Renal cortex interstitium (tissue), 15 donors: ENCODE measurements at places on chromosomes 16 and 17. TPM values are rescaled to one million over a fixed set of nuclear protein-coding genes. Genes with fewer than 3 reads are reported as not detected.

- no peak for DNase-seq
Observed at GRCh38 chr17:45038728-45039634, 12.5 kb downstream of the DCAKD start.

- DNase-seq, result no peak
Observed at GRCh38 chr16:30551781-30552180, 6.4 kb downstream of the ZNF764 start.

- DNase-seq, result no peak
Observed at GRCh38 chr17:5665164-5665563, 80.9 kb upstream of the NLRP1 start.

- DNase-seq, result no peak
Observed at GRCh38 chr17:55466671-55467070, 44.6 kb downstream of the SMIM36 start.

- no peak for DNase-seq
Observed at GRCh38 chr16:52034830-52035229, 512.1 kb downstream of the TOX3 start.

- DNase-seq, result no peak
Observed at GRCh38 chr17:58531122-58531521, 16.7 kb upstream of the MTMR4 start.

DNA sequence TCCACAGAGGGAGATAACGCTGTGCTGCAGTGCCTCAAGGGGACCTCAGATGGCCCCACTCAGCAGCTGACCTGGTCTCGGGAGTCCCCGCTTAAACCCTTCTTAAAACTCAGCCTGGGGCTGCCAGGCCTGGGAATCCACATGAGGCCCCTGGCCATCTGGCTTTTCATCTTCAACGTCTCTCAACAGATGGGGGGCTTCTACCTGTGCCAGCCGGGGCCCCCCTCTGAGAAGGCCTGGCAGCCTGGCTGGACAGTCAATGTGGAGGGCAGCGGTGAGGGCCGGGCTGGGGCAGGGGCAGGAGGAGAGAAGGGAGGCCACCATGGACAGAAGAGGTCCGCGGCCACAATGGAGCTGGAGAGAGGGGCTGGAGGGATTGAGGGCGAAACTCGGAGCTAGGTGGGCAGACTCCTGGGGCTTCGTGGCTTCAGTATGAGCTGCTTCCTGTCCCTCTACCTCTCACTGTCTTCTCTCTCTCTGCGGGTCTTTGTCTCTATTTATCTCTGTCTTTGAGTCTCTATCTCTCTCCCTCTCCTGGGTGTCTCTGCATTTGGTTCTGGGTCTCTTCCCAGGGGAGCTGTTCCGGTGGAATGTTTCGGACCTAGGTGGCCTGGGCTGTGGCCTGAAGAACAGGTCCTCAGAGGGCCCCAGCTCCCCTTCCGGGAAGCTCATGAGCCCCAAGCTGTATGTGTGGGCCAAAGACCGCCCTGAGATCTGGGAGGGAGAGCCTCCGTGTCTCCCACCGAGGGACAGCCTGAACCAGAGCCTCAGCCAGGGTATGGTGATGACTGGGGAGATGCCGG, 769 bp downstream of the CD19 start:
- no peak for DNase-seq

DNA sequence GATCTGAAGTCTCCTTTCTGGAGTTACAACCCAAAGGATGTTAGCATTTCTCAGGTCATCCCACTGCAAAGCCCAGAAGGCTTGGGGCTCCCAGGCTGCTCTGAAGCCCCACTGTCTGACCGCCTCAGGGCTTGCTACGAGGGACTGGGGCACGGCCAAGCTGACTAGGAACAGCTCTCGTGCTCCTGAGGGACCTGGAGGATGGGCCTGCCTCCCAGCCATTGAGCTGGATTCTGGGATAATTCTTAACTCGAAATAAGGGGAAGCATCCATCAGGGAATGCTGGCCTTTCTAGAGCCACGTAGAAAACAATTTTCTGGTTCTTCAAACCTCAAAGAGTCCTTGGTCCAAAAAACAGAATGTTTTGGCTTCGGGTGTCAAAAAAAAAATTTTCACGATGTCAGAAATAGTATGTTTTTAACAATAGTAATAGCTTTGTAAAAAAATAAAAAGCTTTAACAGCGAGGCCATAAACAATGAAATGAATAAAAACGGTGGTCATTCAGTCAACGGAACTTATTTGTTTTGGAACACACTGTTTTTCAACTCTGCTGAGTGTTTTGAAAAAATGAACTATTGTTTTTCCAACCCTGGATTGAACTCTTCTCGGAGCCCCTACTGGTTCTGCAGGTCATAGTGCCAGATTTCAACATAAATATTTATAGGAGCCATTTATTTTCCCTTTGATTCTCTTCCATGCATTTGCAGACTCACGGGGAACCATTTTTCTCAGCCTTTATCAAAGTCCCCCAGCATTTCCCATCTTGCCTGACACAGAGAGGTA, 16.4 kb upstream of the HERPUD1 start:
- peak; percentile 73 for DNase-seq

DNA sequence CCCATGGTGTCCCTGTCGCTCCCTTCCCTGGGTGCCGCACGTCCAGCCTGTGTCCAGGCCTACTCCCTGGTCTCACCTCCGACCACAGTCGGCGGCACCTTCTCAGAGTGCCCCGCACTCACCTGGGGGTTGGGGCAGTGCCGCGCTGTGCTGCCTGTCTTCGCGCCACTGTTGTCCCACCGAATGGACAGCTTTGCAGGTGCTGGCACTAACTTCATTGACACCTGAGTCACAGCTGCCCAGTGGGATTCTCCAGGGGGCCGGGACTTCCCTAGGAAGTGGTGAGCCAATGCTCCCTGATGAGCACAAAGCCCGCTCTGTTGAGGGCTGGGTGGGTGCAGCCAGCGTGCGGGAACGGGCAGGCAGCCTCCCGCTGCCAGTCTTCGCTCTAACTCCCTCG, 24.3 kb upstream of the DBNDD1 start:
- no peak for DNase-seq

- no peak for DNase-seq
Observed at GRCh38 chr17:58568044-58568799, 53.8 kb upstream of the MTMR4 start.

- no peak for DNase-seq
Observed at GRCh38 chr17:31095236-31096105, 694 bp downstream of the NF1 start.

GRCh38 chr16:23905027-23905426, 69.2 kb downstream of the PRKCB start:
- DNase-seq, result peak; percentile 15

Gene CACNG5
- polyA plus RNA-seq, result 2.5 TPM

Gene OR4D2
- not detected for polyA plus RNA-seq

Gene CLEC18B
- polyA plus RNA-seq, result 179 TPM

Gene OSBPL7
- 13.4 TPM for polyA plus RNA-seq

Gene PRSS27
- polyA plus RNA-seq, result 2.0 TPM

Gene STX1B
- polyA plus RNA-seq, result 1.2 TPM
